ENCODE measurements at places on chromosomes 6 and 20. TPM values are rescaled to one million over a fixed set of nuclear protein-coding genes. Genes with fewer than 3 reads are reported as not detected.

GRCh38 chr6:51289041-51289440 is 470.4 kb downstream of the TFAP2B start:
- no peak for DNase-seq

GRCh38 chr6:137491478-137491877 is 2.7 kb downstream of the OLIG3 start:
- DNase-seq = no peak

DNA sequence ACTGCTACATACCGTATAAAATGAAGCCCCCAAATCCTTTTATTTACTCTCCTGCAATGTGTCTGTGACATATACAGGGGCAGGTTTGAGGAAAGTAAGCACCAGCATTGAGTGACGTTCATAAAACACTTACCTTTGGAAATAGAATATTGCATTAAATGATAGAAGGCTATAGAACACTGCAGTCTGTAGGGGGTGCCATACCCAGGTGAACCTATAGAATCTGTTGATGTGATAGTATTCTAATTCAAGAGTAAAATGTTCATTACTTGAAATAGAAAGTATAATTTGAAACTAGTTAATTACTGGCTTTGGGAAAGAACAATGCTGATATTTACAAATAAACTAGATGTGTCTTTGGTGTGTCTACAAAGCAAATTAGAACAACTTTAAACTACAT is 47.0 kb upstream of the PRL start:
- DNase-seq = no peak

DNA sequence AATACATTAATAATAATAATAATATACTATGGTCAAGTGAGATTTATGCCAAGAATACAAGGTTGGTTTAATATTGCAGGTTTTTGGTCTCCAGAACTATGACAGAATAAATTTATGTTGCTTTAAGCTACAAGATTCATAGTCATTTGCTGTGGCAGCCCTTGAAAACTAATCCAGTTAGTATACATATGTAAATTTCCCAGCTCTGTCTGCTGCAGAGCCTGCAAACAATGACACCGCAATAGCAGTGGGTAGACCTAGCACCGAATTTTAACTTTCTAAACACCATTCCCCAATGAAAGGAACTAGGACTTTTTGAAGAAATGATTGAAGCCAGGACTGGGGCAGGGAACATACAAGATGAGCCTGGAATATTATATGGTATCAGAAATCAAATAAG is 647.7 kb upstream of the NRSN1 start:
- DNase-seq = no peak

DNA sequence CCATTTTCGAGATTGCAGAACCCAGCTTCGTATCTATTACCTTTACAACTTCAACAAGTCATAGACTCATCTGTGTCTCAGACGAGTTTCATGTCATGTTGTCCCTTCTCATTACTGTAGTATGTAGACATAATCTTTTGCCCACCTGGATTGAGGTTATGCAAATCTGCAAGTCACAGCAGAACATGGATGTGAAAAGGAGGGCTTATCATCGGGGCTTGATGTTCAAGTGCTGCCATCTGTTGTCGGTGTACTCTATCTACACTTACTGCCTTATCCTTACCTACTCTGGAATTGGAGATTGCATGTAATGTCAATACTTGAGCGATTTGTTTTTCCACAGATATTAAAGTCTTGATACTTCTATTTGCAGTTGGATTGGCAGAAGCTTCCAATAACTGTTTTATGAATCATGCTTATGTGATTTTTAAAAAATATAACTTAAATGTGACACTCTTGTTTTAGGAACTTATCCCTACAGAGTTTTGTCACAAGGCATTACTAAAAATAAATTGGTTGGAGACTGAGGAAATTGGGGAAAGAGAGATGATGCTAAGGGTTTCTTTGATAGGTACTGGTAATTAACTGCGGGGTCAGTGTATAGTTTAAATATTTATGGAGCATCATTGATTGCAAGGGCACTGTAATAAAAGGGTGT is 3.0 kb upstream of the GOPC start:
- peak; percentile 19 for DNase-seq

DNA sequence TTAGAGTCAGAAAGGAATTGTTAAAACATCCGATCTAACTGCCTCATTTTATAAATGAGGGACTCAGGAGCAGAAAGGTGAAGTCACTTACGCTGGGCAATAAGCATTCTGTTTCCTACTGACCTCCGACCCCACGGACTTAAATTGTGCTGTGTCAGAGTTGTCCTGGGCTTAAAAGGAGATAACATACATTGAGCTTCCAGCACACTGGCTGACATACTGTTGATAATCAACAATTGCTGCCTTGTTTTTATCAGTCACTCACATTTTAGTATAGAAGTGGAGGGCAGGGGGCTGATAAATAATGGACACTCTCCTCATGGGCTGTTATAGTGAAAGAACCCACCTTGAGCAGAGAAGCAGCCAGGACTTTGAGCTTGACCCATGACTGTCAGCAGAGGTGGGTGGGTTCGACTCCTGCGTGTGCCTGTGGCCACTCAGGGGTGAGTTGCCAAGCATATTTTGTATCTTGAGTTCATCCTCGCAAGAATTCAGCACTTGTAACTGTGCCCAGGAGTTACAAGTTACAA is 166.5 kb upstream of the JARID2 start:
- DNase-seq = no peak

DNA sequence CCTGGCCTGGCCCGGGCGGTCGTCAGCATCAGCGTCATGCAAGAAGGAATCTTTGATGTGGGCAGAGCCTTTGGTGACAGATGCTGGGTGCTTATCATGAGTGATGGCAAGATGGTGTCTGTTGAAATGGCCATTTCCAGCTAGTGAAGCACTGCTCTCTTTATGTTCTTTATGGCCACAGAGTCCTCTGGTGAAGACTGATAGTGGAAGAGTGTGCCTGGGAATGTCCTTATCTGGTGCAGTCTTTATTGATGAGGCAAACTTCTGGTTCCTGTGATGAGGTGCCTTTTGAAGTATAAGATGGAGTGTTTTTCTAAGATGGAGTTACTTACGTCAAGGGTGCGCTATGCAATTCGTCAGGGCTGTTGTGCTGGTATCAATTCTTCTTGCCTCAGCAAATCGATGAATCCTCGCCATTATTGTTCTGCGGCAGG is 22.6 kb upstream of the CCR6 start:
- DNase-seq = no peak

- DNase-seq = no peak
Observed at GRCh38 chr6:7292596-7293255, 20.3 kb downstream of the SSR1 start.

DNA sequence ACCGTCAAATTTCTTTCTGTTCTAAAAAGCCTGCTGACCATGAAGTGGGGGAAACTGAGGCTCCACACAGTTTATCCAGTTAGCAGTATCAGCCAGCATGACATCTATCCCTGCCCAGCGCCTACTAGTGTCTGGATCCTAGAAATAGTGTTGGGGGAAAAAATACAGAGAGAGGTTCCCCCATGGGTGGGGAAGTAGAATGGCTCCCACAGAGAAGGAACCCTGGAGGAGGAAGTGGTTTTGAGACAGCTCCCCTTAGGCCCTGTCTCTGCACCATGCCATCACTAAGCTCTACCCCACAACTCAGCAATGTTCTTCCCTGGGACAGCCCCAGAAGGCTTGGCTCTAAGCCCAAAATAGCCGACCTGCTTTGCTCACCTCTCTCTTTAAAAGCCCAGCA is 153.4 kb downstream of the MBOAT1 start:
- no peak for DNase-seq

- DNase-seq = peak; percentile 56
Observed at GRCh38 chr6:403659-404655, 12.4 kb downstream of the IRF4 start.

DNA sequence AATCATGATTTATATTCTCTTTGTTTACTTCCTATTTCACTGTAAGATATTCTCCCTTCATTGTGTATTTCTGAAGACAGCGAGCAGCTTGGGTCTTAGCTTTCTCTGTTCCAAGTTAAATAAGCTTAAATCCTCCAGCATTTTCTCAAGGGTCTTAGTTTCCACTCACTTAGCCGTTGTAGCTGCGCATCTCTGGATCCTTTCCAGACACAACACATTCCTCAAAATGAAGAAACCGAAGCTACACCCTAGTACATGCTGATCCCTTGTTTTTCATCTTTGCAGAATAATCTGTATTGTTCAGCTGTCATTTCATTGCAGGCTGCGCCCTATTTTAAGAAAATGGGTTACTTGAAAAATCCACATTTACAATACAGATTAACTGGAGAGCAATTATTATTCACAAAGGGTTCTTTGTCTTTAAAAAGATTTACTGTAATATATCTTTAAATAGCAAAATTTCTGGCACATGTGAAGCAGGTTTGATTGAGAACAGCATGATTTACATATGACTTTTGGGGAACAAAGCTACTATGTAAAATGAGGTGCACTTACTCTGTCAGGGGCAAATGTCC is 375.8 kb downstream of the QKI start:
- DNase-seq = no peak

- DNase-seq = no peak
Observed at GRCh38 chr6:148128014-148128730, 214.5 kb upstream of the SASH1 start.

- no peak for DNase-seq
Observed at GRCh38 chr6:143432588-143432987, 17.9 kb downstream of the ADAT2 start.

- DNase-seq = no peak
Observed at GRCh38 chr20:57505979-57506378, 19.0 kb downstream of the CTCFL start.

DNA sequence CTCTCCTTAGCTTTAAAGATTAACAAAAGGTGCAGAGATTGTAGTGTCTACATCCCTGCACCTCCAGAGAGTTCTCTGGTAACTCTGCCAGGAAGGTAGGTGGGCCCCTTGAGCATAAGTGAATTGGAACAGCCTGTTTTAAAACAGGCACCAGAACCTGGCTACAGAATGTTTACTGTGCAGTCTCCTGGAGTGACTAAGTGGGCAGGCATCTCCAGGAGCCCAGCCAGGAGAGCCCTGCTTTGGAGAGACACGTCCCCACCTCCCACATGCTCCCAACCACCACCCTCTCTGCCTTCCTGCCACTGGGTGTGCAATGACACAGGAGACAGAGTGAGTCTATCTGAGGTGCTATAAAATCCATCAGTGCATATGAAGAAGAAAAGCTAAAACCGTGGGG is 110.3 kb upstream of the EYA4 start:
- no peak for DNase-seq

- DNase-seq = no peak
Observed at GRCh38 chr6:160949531-160949930, 42.0 kb upstream of the MAP3K4 start.

GRCh38 chr6:81694855-81695254 is 57.6 kb downstream of the TENT5A start:
- no peak for DNase-seq

- DNase-seq = no peak
Observed at GRCh38 chr6:10419749-10420545, 5.1 kb upstream of the TFAP2A start.

DNA sequence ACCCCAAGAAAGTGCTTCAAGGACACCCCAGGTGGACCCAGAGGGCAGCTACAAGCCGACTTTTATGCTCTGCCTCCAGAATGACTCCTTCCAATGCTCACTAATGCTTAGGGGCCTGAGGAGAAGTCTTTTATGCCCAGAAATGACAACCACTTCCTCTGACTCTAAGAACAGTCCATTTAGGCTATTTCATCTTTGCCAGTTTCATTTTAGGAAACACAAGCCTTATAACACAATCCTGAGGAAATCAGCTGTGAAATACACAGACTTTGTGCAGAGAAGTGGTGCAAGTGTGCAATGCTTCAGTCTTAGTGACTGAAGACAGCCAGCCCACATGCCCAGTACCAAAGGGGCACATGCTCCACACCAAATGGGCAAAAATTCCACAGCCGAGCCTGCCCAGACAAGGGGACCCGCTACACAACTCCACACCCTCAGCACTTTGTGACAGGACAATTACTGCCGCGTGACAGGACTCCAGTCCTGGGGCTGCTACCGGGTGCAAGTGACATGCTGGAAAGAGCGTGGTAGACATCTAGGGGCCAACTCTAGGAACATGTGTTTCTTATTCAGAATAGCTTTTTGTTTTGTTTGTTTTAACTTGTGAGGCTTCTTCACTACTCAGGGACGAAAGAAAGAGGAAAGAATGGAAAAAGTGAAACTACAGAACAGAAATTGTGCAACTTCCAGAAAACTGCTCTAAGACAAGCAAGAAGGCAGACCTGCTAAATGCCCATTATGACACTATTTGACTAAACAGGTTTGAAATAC is 28.2 kb upstream of the PLAGL1 start:
- no peak for DNase-seq

Gene FANCE
- 21.1 TPM for total RNA-seq

Gene CALHM4
- total RNA-seq = not detected

Gene PAK5
- total RNA-seq = not detected

Gene PKIB
- 0.52 TPM for total RNA-seq

Gene CCDC170
- total RNA-seq = not detected

Gene PFDN6
- 104 TPM for total RNA-seq

Gene GPLD1
- total RNA-seq = 0.39 TPM

Data from activated T-helper 2 cell treated with anti-CD3 and anti-CD28 coated beads, Interferon-gamma antibody, Interleukin-2, Interleukin-4, amounts not matched to agents 10 μg/mL and 5 μg/mL and 100 μg/mL, durations not matched to agents 14 hours and 24 hours and 36 hours (primary cell).